Suprapubic skin (tissue), 4 donors: ENCODE measurements at places on chromosomes 13 and 19. TPM values are rescaled to one million over a fixed set of nuclear protein-coding genes. Genes with fewer than 3 reads are reported as not detected.

POGLUT2 gene
- total RNA-seq: 2.7 TPM

NLRP7 gene
- total RNA-seq: not detected

DNA sequence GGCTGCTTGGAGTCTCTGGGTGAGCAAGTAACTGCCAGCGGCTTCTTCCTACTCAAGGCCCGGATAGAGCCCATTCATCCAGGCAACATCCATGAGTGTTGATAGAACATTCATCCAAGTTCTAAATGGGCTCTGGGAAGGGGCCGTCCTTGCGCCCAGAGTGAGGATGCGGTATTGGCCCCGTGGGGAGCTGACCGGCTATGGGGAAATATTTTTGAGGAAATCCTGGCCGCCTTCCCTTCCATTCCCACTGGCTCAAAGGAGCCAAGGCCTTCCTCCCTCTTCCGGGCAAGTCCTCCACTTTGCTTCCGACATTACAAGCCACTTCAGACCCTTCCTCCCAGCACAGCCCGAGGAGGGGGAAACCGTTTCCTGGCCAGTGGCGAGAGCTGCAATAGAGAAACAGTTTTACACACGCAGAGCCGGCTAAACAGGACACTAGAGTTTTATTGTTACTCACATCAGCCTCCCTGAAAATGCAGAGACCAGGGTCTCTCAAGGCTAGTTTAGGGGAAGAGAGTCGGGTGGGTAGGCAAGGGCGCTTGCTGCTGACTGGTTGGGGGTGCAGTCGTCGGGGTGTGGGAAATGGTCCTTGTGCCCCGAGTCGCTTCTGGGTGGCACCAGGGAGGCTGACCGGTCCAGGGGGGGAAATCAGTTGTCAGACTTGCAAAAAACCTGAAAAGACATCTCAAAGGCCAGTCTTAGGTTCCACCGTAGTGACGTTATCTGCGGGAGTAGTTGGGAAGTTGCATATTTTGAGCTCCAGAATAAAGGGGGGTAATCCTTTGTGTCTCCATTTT, 37.5 kb downstream of the C13orf46 start:
- no peaks in the 10 kb centered on the region for H3K36me3 ChIP-seq
- peak; percentile 46 for DNase-seq
- H3K4me3 ChIP-seq: no peak overlapping the region

DNA sequence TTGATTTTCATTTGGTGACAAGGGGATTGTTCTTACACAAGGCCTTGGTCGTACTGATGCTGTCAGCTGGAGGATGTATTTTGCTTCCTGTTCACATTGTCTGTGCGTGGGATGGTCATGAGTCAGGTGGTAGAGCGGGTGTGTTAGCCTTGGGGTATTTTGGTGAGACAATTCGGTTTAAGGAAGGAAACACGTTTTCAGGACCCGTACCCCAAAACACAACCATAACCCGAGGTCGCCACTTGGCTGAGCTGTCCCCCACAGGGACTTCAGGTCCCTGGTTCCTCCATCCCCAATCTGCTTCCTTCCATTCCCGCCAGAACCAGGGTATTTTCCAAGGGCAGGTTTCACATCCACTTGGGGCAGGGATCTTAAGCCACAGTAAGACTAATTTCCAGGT, 15.0 kb downstream of the MYO9B start:
- H3K36me3 ChIP-seq: peaks cover 9% of the 10 kb centered on the region
- DNase-seq: no peak
- H3K4me1 ChIP-seq: peaks cover 29% of the 10 kb centered on the region
- H3K27me3 ChIP-seq: no peaks in the 10 kb centered on the region
- no peak overlapping the region for H3K4me3 ChIP-seq

DNA sequence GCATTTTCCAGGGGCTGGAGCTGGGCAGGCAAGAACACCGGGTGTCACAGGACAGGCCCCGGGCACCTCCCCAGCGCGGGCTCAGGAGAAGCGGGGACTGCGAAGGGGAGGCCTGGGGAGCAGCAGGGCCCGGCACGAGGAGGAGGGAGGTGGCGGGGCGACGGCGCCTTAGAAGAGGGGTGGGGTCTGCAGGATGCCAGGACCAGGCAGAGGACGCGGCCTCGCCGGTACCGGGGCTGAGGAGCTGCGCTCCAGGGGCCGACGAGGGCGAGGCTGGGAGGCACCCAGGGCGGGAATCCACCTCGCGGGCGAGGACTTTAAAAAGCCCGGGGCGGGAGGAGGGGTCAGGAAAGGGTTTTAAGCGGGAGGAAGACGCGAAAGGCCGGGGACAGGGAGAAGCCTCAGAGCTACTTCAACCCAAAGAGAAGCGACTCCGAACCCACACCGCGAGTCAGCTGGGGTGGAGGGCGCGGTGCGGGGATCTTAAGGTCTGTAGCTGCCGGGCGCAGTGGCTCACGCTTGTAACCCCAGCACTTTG, 665 bp downstream of the ZNF347 start:
- H3K4me3 ChIP-seq: peak overlapping the region; percentile 62
- peak; percentile 78 for DNase-seq
- peak overlapping the region; percentile 57 for H3K27ac ChIP-seq
- H3K36me3 ChIP-seq: peaks cover 20% of the 10 kb centered on the region
- no peaks in the 10 kb centered on the region for H3K27me3 ChIP-seq
- H3K4me1 ChIP-seq: peaks cover 23% of the 10 kb centered on the region

GRCh38 chr19:46487178-46487801, 8.4 kb downstream of the PNMA8B start:
- peak overlapping the region; percentile 41 for H3K4me3 ChIP-seq
- no peak overlapping the region for H3K27ac ChIP-seq
- no peaks in the 10 kb centered on the region for H3K36me3 ChIP-seq
- no peak for DNase-seq

GRCh38 chr13:94988654-94989053, 276.3 kb upstream of the SOX21 start:
- no peaks in the 10 kb centered on the region for H3K36me3 ChIP-seq
- no peak overlapping the region for H3K4me3 ChIP-seq
- DNase-seq: no peak
- no peaks in the 10 kb centered on the region for H3K27me3 ChIP-seq
- H3K27ac ChIP-seq: no peak overlapping the region
- no peaks in the 10 kb centered on the region for H3K4me1 ChIP-seq
